ENCODE measurements at places on chromosomes 7 and 10.

DNA sequence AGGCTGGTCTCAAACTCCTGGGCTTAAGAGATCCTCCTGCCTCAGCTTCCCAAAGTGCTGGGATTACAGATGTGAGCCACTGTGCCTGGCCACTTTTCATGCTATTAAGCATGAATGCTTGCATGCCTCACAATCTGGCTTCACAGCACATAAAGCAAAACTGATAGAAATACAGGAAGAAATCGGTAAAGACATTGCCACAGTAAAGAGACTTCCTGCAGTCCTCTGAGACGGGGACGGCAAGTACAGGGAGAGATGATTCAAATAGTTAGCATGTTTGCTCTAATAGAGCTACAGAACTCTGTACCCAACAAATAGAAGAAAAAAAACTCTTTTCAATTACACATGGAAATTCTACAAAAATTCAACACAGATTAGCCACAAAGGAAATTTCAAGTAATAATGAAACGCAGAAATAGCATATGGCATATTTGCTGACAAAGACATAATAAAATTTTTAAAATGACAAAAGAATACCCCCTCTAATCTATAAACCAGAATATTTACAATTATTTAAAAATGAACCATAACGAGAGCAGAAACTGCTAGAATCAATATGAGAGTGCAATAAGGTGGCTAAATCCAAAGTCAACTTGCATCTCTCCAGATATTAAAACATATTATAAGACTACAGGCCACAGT is 32.3 kb downstream of the CARD11 start:
- DNase-seq: no peak

DNA sequence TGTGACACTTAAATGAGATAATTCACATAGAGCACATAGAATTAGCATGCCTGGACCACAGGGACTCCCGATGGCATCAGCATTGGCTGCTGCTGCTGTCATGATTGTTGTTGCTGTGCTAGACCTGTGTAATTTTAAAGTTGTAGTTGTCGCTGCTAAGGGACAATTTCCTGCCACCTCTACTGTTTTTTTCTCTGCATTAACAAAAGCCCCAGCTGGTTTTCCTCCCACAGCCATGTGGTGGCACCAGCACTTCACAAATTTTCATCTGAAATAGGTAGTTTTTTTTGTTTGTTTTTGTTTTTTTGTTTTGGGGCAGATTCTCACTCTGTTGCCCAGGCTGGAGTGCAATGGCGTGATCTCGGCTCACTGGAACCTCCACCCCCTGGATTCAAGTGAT is 25.4 kb upstream of the PRXL2A start:
- DNase-seq: peak; percentile 73

DNA sequence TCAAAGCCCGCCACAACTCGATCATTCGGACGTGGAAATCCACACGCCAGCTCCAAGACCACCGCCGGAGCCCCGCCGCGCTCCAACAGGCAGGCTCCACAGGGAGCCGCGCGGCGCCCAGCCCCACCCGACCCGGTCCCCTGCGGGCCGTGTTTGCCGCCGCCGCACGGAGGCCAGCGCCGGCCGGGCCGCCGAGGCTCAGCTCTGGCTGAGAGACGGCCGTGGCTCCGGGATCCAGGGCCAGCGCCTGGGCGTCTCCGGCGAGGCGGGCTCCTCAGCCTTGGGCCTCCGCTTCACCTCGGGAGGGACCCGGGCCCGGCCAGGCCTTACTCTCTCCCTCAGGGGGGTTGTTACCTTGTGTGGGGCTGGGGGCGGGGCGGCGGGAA is 333 bp downstream of the SMNDC1 start:
- DNase-seq: peak; percentile 17

- no peak for DNase-seq
Measured at GRCh38 chr10:106929291-106929895, 235.1 kb downstream of the SORCS1 start.

DNA sequence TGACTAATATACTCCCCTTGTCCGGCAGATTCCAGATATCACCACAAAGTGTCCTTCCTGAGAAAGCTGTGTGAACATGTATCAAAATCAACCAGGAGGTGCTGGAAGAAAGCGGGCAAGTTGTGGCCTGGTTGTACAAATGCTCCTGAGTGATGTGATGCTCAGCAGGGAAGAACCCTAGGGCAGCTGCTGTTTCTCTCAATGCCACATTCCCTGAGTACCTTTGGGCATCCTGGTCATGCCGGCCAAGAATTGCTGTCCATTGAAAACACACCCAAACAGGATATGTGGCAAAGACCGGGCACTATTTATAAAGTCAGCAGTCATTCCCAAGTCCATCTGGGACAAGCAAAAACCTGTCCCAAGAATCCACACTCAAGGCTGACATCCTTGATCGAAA is 7.8 kb upstream of the ADCY1 start:
- DNase-seq: no peak

DNA sequence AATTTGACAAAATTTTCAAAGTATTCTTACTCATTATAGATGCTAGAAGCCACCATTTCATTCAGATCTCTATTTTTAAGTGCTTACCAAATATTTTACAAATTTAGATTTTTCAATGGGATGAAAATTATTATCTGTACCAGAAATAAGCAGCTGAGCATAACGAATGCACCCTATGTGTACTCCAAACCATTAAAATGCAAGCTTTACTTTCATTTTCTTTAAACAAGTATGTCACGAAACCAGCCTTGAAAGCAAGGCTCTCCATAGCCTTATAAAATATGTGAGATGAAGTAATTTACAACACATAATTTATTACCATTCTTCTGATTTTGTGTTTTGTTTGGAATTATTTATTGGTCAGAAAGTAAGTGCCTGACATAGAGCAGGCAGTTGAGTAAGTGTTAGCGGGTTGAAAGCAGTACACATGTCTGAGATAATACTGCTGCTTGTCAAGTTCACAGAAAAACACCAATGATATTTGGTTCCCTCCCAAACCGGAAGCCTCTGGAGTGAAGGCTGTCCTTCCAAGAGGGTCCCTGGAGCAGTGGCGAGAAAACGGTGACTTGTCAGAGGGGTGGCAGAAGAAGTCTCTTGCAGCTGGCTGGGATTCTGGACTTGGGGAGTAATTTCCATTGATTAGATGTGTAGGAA is 322.7 kb upstream of the PFKP start:
- no peak for DNase-seq

- no peak for DNase-seq
Measured at GRCh38 chr10:31314256-31315150, 4.5 kb upstream of the ZEB1 start.

DNA sequence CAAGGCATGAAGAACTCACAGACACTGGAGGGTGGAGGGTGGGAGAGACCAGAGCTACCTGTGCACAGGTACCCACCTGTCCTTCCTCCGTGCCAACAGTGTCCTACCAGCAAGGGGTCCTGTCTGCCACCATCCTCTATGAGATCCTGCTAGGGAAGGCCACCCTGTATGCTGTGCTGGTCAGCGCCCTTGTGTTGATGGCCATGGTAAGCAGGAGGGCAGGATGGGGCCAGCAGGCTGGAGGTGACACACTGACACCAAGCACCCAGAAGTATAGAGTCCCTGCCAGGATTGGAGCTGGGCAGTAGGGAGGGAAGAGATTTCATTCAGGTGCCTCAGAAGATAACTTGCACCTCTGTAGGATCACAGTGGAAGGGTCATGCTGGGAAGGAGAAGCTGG is 21.8 kb downstream of the PRSS2 start:
- no peak for DNase-seq

GRCh38 chr10:2867788-2868299 is 199.5 kb upstream of the PFKP start:
- no peak for DNase-seq

- no peak for DNase-seq
Measured at GRCh38 chr10:77833792-77834191, 92.8 kb downstream of the DLG5 start.

DNA sequence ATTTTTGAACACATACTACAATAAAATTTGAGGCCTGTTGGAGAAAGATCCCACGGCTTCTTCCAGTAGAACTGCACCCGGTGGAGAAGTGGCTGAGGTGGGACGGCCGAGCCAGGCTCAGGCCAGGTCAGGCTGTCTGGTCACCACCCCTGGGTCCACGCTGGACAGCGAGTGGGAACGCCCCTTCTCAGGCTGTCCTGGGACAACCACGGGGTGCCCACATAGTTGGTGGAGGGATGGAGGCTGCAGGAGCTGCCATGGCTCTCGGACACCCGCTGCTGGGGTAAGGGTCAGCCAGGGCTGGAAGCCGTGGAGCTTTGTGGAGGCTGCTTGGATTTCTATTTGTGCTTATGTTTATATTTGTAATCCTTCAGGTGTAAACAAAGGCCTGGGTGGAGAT is 206.5 kb downstream of the DNAJB6 start:
- DNase-seq: no peak

DNA sequence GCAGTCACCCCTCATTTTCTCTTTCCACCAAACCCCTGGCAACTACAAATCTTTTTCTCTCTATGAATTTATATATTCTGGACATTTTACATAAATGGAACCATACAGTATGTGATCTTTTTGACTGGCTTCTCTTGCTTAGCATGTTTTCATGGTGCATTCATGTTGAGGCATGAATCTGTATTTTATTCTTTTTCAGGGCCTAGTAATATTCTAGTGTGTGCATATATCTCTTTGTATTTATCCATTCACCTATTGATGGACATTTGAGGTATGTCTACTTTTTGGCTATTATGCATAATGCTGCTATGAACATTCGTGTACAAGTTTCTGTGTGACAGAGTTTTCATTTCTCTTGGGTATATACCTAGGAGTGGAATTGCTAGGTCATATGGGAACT is 78.2 kb downstream of the HACD1 start:
- no peak for DNase-seq

DNA sequence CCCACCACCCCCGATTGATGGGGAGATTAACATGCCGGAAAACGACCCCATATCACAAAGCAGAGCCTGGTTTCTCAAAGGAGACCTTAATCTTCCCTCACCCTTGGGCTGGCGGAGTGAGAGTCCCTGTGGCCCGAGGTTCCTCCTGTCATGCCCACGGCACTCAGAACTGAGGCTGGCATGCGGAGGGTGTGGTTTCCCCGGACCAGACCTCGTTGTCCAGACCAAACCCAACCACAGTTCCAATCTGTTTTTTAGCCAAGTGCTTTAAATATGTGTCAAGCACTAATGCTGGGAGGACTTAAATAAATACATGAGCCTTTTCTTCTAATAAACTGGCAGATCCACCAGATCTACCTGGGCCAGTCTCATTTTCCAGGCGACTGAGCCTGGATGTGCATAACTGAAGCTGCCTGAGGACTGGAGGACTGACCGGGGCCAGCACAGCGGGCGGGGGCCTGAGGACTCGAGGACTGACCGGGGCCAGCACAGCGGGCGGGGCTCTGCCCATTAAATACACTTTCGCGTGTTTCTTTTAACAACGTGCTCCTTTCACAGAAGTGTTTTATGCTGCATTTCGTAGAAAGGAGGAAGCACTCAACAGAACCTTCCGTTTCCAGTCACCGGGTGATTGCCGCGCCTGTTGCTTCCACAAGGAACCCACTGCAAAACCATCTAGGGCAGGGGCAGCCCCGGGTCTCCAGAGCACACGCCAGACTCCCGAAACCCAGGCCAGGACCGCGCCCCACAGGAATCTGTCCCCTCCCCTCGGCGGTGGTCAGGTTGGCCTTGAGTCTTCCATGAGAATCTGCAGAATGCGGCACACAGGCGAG is 334.6 kb downstream of the PTPRN2 start:
- no peak for DNase-seq

DNA sequence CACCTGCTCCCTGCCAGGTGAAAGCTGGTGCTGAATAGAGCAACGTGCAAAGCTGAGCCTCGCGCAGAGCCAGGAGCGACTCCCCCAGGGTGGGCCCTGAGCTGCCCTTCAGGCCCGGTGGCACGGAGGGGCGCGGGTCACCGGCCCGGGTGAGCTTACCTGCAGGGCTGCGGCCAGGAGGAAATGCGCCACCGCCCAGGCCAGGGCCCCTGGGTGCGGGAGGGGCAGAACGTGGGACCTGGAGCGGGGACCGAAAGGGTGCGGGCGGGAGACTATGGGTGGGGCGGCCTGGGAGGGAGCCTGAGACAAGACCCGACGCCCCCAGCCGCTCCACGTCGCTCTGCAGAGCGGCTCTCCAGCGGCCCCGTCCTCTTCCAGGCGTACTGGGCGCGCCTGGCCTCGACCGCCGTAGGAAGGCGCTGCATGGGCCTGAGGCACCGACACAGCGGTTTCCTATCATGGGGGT is 122.1 kb downstream of the BTAF1 start:
- no peak for DNase-seq

DNA sequence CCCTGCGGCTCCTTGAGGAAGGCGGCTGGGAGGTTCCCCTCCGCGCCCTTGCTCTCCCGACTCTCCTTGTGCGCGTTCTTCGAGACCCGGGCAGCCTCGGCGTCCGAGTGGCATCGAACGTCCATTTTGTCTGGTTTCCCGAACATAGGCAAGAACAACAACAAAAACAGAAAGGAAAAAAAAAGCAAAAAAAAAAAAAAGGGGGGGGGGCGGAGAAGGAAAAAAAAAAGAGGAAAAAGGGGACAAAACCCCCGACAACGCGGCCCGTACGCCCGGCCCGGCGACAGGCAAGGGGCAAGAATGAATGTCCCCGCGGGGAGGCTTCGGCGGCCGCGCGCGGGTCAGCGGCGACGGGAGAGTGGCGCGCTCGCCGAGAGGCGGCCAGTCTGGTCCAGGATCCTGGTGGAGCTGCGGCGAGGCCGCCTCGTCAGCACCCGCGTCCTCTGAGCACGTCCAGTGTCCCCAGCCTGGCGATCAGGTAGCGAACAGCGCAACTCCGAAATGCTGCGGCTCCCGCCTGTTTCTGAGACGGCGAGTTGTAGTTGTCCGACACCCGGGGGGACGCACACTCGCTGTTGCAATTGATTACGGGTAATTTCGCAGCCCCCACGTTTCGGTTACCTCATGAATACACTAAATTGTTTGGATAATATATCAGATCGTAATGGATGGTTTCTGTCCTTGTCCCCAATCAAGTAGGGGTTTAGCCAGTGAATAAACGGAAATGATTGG is at the start of gene VAX1:
TSS of gene VAX1 (minus strand) at position 360 of the 732 bp plus-strand sequence. CDS start at position 146, 214 bp downstream.
- DNase-seq: no peak

DNA sequence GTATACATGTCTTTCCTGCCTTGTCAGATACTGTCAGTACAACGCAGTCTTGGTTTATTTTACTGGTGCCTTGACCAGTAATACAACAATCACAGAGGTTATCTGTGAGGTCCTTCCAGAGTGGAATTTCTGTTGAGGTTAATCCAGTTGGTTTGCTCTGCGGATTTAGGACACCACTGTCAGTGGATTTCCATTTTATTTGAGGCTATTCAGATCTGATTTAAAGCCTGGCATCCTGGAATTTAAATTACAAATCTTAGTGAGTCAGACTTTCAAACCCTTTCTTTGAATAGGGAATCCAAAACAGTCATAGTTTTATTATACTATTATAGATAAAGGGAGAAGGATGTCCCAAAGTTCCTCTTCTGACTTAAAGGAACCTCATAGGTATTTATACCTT is 40.5 kb downstream of the ANLN start:
- DNase-seq: no peak

All from hematopoietic multipotent progenitor cell treated with erythropoietin and hydrocortisone succinate and interleukin-3 and kit ligand, for 8 days (in vitro differentiated cells).